Activated CD4-positive, CD25-positive, alpha-beta regulatory T cell treated with anti-CD3 and anti-CD28 coated beads, Interleukin-2, amount 50 U/mL, for 24 hours (primary cell): ENCODE measurements at places on chromosomes 6 and 20.

DNA sequence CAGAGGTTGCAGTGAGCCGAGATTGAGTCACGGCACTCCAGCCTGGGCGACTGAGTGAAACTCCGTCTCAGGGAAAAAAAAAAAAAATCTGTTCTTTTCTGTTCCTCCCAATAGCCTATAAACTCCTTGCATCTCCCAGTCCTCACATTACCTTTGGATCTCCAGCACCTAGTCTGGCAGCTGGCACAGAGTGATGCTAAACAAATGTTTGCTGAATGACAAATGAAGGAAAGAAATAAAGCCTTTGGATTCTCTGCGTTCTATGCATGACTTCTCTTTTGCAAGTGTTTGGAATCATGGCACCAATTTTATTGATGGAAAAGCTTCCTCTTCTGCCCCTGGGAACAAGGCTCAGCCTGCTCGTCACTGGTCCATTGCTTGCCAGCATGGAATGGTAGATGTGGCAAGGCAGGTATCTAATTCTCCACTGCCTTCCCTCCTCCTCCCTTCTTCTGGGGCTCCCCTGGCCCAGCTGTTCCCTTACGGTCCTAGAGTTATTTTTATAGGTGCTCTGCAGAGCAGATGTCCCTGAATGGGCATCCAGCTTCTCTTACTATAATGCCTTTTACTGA lies 53.6 kb upstream of the FYN start:
- no peak for ATAC-seq

- ATAC-seq, result no peak
Observed at GRCh38 chr20:32858701-32859372, at the start of gene EFCAB8. Gene EFCAB8 (plus strand): TSS chr20:32858923. CDS start chr20:32863793, 4,870 bp downstream.

DNA sequence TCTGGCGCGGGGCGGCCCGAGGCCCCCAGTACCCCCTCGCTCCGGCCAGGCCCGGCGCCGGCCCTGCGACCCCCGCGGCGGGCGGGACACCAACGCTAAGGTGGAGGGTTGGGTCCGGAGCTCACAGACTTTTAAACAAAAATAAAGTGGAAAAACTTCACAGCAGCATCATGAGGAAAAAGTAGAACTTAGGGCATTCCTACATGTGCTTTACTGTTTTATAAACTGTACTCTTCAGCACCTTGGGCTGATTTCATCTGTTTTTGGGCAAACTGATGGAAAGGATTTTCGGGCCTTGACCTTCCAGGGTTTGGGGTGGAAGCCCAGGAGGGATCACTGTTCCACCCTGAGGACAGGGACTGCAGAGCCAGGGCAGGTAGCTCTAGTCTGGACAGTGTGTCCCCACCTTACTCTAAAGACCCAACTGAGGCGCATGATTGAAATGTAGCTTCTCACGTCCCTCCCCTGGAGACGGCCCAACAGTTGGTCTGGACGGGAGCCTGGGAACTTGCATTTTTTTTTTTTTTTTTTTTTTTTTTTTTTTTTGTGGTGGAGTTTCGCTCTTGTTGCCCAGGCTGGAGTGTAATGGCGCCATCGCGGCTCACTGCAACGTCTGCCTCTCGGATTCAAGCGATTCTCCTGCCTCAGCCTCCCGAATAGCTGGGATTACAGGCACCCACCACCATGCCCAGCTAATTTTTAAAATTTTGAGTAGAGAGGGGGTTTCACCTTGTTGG lies 740 bp downstream of the NELFCD start:
- ATAC-seq, result no peak

DNA sequence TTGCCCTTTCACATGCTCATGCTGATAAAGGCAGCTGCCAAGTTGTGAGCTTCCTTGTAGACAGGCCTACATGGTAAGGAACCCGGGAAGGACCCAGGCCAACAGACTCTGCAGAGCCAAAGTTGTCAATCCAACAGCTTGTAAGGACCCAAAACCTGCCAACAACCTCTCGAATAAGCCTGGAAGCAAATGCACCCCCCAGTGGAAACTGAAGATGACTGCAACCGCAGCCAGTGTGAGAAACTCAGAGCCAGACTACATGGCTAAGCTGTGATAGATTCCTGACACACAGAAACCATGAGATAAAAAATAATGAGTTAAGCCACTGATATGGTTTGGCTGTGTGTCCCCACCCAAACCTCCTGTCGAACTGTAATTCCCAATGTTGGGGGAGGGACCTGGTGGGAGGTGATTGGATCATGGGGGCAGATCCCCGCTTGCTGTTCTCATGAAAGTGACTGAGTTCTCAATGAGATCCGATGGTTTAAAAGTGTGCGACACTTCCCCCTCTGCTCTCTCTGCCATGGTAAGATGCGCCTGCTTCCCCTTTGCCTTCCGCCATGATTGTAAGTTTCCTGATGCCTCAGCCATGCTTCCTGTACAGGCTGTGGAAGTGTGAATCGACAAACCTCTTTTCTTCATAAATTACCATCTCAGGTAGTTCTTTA lies 18.8 kb upstream of the CLPSL2 start:
- no peak for ATAC-seq

DNA sequence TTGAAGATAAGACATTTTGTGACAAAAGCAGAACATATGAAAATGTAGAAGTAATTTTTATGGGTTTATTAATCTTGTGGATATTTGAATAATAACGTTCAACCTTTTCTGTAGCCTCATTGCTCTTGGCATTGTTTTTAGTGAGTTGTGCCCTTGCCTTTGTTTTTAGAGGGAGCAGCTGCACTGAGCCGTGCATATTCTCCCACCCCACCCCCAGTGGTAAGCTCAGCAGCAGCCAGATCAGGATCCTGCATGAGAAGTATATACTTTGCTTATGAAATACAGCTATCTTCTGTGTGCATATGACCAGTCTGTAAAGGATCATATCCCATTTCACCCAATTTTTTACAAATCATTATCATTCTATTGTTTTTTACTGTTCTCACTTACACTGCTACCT lies 184.2 kb downstream of the COL9A1 start:
- no peak for ATAC-seq

- no peak for ATAC-seq
Observed at GRCh38 chr20:2871661-2872458, 1.4 kb upstream of the PTPRA start.

DNA sequence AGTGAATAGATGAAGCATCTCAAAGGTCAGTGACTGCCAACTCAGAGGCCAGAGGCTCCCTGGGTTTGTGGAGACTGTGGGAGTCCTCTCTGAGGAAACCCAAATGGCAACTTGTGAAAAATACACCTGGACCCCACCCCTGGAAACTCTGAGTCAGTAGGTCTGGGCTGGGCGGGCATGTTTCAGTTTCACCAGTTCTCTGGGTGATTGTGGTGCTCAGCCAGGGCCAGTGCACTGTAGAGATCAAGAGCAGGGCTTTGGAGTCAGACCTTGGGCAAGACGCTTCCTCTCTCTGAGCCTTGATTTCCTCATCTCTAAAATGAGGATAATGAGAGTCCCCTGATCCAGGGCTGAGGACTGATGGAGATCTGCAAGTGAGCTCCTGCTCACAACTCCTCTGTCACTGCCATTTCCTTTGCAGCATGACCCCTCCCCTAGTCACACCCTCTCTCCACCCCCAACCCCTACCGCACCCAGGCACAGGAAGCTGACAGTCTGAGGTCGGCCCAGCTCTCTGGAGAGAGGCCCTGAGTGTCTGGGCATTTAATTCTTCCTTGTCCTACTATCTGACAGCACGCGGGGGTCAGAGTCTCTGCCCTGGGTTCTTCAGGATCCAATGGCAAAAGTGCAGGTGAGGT lies 5.1 kb downstream of the DEF6 start:
- ATAC-seq, result peak; percentile 85

- no peak for ATAC-seq
Observed at GRCh38 chr20:2690718-2691117, 1.9 kb upstream of the EBF4 start.

DNA sequence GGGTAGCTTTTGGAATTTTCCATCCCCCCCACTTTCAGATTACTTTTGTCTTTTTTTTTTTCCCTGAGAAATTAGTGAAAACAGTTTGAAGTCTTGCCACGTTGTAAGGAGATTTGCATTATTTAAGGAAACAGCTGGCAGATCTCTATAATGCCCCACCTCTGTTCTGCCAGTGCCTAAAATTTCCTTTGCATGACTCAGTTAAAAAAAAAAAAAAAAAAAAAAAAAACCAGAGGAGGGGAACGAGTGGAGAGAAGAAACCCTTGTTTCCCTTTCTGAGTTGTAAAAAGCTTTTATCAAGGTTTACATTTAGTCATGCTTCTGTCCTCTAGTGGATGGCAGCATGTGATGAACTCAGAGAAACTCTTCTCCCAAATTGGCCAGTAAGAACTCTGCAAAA lies 33.5 kb downstream of the CARMIL1 start:
- ATAC-seq, result no peak

DNA sequence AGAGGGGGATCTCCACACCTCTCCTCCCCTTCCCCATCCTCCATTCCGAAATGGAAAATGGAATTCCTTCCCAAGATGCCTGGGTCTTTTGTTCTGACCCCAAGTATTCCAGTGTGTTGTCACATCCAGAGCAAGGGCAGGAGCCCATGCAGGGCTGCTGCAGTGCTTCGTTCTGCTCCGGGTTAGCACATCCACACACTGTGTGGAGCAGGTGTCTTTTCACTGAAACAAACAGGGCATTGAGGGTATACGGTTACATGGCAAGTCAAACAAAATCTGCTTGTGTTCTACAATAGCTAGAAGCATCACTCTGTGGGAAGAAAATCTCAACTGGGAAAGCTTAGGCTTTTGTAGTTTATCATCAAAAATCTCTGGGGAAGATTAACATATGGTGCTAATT lies 56.9 kb downstream of the LYRM2 start:
- ATAC-seq, result no peak

DNA sequence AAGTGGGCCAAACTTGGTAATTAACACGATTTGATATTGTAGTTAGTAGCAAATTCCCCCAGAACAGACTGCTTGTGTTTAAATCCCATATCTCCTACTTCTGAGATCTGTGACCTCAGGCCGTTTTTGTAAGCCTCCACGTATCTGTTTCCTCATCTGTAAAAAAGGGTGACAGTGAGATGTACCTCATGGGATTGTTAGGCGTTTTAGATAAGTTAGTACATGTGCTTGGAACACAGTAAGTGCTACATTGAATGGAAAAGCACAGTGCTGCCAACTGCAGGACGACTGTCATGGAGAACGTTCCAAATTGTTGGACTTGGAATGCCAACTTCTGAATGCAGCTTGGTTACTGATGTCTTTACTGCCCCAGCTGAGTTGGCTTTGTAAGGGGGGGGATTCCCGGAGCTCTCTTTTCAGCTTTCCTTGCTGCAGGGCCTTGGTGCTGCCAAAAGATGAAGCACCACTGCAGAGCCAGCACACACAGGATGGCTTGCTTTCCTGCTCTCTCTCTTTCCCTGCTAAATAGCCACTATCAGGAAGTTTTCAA lies 108.6 kb downstream of the OPN5 start:
- ATAC-seq, result no peak

DNA sequence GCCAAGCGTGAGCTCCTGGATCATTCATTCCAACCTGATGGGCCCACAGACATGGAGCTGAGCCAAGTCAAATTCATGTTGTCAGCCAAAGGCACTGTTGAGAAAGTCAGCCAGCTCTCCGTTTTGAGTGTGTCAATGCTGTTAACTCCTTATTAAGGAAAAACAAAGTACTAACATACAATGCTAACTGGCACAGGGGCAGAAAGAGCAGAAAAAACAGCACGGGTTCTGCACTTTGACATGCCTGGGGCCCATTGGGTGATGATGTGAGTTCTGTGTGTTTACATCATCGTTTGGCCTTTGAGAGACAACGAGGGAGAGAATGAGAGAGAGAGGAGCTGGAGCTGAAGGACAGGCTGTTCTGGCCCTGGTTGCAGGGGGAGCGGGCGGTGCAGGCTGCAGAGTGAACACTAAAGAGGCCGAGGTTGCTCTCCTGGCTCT lies 85.9 kb downstream of the SMOC2 start:
- ATAC-seq, result no peak

GRCh38 chr6:133235221-133235620 lies 5.9 kb upstream of the EYA4 start:
- no peak for ATAC-seq

- no peak for ATAC-seq
Observed at GRCh38 chr20:42678895-42679294, 510.8 kb downstream of the PTPRT start.

DNA sequence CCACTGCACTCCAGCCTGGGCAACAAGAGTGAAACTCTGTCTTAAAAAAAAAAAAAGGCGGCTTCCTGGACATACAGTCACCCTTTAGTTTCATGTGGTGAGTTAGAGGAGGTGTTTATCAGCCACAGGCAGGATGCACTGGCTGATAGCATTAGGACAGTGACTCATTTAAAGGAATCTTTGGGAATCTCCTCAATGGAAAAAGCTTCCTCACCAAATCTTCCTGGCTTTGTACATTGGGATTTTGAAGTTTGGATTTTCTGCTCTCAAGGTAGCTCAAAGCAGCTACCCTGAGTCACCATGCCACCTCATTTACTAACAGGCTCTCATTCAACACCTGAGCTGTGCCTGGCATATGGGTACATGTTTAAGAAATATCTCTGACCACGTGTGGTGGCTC lies 20.2 kb downstream of the PRPH2 start:
- no peak for ATAC-seq

- no peak for ATAC-seq
Observed at GRCh38 chr6:132937466-132937906, 123.1 kb downstream of the RPS12 start.

DNA sequence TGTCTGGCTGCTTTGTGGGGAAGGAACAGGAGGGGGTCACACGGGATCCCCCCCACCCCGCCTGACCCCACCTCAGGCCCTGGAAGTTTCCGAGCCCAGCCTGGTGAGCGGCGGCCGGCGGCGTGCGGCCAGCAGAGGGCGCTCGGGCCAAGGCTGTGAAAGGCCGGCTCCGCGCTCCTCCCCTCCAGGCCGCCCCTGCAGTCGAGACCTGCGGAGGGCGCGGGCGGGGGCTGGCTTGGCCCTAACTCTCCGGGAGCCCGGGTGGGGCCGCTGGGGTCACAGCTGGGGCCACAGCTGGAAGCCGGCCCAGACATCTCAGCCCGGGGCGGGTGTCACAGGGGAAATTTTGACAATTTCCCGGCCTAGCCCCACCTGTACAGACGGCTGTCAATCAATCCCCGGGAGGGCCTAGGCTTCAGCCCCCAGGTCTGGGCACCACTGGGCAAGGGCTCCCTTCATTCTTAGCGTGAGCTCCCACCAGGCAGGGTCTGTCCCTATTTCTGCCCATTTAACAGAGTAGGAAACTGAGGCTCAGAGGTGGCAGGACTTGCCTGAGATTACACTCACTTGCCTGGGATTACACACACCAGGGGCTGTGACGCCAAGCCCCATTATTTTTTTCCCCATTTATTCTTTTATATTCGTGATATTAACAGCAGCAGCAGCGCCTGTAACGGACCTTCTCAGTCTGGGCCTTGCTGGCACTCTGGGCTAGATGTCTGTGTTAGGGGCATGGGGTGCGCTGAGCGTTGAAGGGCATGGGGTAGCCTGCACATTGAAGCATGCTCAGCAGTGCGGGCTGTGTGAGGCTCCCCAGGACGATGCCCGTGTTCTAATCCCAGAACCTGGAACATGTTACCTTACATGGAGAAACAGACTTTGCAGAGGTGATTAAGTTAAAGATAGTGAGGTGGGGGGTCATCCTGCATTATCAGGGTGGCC lies 23.0 kb downstream of the ZBP1 start:
- ATAC-seq, result peak; percentile 80

- ATAC-seq, result no peak
Observed at GRCh38 chr6:24763578-24763977, 11.2 kb upstream of the GMNN start.
